ENCODE measurements at places on chromosomes 1 and 21.

DNA sequence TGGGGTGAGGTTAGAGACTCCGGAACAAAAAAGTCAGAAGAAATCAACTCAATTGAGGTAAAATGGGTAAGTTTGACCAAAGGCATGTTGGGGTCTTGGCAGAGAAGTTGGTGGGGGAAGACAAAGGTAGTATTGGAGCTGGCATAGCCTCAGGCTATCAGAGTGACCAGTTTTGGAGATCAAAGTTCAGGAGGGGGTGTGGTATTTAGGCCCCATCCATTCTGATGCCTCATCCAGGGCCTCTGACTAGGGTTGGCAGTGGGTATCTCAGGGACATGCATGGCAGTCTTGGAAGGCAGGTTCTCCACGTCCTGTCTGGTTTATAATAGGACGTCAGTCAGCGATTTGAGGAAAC lies 73.2 kb upstream of the TRABD2B start:
- DNase-seq: no peak

DNA sequence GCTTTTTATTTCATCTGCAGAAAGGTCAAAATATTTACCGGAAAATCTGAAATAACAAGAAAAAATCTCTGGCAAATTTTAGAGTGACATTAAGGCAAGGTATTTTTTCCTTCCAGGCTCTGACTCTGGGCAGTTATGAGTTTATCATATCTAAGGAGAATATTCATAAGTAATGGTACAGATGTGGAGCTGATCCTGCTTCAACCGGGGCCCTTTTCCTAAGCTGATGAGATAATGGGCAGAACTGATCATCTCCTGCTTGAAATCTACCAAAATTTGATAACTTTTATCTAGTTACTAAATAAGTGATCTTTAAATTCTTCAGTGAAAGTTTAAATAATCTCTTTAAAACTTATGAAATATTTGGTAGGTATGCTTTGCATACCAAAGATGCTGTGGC lies 211.6 kb downstream of the COL11A1 start:
- no peak for DNase-seq

GRCh38 chr1:24203404-24203803 lies 16.3 kb upstream of the IFNLR1 start:
- no peak for DNase-seq

DNA sequence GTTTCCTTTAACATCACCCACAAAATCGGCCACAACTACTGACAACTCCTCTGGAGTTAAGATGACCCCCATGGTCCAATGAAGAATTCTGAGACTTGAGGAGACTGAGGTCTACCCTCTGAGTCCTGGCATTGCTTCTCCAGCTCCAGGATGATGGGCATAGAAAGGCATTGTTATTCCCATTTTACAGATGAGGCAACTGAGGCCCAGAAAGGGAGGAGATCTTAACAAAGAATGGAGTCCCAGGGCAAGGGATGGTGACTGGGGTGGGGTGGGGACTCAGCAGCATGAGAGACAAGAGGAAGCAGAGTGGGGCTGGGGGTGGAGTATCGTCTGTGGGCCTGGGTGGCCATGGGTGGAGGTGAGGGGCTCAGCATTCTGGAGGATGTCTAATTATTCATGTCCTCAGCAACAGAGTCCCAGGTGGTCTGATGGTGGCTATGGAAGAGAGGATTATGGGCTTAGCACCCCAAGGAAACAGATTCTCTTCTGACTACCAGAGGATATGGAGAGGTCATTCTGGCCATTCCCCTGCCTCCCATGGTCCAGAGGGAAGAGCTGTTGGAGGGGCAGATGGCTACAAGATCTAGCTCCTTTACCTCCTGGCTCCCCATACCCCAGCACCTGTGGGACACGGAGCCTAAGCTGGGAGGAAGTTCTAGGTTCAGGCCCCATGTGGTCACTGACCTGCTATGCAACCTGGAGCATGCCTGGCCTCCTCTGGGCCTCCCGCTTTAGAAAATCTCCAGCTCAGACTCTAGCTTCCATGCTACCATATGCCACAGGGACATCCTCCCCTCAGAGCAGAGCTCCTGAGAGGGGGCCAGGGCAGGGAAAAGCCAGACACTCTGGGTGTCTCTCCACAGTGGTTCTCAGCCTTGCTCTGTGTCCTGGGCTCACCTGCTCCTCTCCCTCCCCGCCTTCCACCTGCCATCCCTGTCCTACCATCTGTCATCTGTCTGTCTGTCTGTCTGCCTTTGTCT lies 37.4 kb upstream of the DMBX1 start:
- DNase-seq: no peak

- no peak for DNase-seq
Measured at GRCh38 chr1:43731867-43732531, 24.7 kb downstream of the ST3GAL3 start.

DNA sequence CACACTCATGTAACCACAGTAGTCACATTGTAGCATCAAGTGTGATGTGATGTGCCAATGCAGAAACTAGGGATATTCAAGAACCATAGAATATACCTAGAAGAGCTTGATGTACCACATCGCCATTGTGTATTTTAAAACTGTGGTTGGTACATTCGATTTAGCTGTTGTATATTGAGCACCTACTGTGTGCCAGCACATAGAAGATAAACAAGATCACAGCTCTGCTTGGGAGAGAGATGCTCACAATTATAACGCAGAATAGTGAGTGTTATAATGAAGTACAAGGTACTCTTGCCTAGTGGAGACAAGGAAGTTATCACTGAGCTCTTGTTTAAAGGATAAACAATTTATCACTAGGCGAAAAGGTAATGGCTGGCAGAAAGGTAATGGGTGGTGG lies 4.7 kb downstream of the BTF3L4 start:
- no peak for DNase-seq

DNA sequence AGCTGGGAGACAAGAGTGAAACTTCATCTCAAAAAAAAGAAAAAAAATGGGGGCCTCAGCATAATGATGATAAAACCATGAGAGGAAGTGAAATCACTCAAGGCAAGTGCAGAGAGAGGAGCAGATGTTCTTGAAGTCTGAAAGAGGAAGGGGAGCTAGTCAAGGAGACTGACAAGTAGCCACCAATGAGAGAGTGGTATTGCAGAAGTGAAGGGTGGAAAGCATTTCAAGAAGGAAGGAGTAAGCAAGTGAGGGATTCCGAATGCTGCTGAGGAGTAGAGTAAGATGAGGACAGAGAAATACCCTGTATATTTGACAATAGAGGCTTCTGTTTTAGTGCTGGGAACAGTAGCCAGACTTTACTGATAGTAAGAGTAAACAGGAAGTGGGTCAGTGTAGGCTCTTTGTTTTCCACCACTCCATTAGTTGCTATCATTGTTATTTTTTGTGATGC lies 2.9 kb downstream of the TATDN3 start:
- DNase-seq: no peak

- DNase-seq: no peak
Measured at GRCh38 chr1:156245451-156246232, 2.2 kb downstream of the PAQR6 start.

DNA sequence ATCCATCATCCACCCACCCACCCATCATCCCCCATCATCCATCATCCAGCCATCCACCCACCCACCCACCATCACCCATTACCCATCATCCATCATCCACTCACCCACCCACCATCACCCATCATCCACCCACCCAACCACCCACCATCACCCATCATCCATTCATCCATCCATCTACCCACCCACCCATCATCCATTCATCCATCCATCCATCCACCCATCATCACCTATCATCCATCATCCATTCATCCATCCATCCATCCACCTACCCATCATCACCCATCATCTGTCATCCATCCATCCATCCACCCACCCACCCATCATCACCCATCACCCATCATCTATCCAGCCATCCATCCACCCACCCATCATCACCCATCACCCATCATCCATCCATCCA lies 81.5 kb downstream of the ADARB1 start:
- DNase-seq: no peak

All from AG09309 (cell line).